ENCODE measurements at places on chromosomes 6 and 20.

GRCh38 chr6:145485288-145485687 is 250.0 kb downstream of the EPM2A start:
- no peak for DNase-seq

DNA sequence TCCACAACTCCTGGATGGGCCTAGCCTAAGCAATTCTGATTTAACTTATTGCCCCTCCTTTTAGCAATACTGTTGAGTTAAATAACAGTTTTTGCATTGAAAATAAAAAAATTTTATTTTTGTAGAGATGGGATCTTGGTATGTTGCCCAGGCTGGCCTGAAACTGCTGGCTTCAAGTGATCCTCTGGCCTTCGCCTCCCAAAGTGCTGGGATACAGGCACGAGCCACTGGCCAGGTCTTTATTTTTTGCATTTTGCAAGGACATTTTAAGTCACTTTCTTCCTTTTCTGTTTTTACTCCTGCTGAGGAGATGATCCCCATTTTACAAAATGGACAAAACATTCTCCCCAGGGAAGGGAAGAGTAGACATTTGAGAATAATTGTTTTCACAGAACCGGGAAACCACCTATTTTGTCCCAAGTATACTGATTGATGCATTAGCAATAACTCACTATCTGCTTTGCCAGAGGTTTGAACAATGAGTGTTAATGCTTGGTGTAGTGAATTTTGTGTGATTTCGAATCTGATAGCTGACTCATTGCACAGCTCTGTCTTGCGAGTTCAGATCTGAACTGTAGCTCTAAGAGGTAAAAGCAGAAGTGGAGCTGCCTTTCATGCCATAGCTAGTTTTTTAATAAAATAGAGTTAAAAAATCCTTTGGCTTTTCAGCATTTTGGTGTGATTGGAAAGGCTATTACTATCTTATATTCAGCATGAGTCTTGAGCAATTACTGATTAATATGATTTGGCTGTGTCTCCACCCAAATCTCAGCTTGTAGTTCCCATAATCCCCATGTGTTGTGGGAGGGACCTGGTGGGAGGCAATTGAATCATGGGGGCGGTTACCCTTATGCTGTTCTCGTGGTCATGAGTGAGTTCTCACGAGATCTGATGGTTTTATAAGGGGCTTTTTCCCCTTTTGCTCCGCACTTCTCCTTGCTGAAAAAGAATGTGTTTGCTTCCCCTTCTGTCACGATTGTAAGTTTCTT is 20.9 kb downstream of the IGF2R start:
- no peak for DNase-seq

GRCh38 chr20:32031007-32031958 is 20.8 kb upstream of the HCK start:
- DNase-seq: peak; percentile 82

DNA sequence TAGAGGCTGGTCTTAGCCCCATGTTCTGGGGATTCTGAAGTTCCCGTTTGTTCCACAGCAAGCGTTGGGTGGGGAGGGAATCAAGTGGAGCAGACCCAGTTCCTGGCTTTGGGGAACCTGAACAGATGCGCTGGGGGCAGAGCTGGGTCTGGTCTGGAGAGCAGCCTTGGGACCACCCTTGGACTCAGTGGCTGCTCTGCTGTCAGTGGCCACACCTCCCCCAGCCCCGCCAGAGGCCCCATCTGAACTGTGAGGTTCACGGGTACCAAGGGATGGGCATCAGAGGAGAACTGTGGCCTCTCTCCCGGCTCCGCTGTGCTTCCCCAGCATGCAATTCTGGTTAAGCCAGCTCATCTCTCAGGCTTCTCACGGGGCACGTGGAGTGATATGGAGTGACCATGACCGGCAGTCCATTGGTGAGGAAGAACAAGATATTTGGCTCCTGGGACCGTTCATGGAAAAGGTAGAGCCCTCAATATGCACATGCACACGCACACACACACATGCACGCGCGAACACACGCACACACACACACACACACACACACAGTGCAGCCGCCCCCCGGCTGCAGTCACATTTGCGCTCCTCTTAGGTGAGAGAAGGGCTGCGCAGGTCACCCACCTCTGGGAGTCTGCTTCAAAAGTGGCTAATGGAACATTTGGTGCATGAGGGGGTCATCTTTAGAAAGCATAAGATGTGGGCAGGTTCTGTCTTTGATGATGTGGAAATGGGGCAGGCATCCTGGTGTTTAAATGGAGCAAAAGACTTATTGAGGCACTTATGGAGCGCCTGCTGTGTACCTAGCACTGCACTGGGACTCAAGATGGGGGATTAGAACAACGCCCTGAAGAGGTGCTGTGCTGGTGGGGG is 6.0 kb downstream of the DLGAP4 start:
- DNase-seq: peak; percentile 53

GRCh38 chr20:824916-825315 is 8.6 kb upstream of the FAM110A start:
- no peak for DNase-seq

DNA sequence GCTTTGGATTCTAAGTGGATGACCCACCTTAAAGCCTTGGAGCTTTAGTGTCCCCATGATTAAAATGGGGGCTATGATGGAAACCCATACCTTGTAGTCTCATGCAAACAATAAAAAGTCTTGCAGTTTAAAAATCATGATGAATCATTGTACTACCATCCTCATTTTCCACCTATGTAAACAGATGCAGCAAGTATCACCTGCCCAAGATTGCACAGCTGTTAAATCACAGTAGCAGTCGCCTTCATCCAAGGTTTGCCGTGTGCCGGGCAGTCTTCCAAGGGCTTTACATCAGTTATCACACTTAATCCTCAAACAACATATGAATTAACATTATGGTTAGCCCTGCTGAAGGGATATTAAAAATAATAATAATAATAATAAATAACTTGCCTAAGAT is 210.3 kb downstream of the FOXA2 start:
- DNase-seq: no peak

GRCh38 chr6:37314487-37315156 is 39.2 kb upstream of the RNF8 start:
- no peak for DNase-seq

DNA sequence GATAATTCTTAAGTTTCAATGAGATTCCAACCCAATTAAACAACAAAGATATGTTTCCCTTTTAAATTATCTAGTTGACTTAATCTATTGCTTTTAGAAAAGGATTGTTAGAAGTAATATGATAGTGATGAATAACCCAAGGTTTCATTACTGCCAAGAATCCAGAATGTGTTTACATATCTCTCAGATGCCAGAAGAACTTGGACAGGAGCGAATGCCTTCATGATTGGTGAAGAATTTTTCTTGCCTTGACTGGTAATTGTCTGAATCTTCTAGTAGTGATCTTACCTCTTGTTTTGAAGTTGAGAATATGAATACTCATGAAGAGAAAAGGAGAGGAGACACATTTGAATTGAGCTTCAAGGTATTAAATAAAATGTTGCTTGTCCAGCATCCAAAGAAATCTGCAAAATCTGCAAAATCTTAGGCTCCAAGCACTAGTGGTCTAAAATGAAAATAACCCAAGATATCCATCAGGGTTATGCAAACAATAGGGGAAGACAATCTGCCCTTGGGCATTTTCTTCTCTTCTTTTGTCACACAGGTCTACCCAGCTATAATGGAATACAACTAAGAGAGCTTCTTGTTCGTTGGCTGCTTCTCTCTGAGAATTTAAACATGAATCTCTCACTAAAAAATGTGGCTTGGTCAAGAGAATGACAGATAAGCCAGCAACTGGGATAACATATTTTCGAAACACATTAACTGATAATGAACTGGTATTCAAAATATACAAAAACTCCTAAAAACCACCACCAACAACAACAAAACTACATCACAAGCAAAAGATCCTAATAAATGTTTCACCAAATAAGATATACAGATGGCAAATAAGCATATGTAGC is 928.9 kb downstream of the EYS start:
- DNase-seq: no peak

GRCh38 chr6:71513036-71513435 is 224.4 kb downstream of the OGFRL1 start:
- no peak for DNase-seq

DNA sequence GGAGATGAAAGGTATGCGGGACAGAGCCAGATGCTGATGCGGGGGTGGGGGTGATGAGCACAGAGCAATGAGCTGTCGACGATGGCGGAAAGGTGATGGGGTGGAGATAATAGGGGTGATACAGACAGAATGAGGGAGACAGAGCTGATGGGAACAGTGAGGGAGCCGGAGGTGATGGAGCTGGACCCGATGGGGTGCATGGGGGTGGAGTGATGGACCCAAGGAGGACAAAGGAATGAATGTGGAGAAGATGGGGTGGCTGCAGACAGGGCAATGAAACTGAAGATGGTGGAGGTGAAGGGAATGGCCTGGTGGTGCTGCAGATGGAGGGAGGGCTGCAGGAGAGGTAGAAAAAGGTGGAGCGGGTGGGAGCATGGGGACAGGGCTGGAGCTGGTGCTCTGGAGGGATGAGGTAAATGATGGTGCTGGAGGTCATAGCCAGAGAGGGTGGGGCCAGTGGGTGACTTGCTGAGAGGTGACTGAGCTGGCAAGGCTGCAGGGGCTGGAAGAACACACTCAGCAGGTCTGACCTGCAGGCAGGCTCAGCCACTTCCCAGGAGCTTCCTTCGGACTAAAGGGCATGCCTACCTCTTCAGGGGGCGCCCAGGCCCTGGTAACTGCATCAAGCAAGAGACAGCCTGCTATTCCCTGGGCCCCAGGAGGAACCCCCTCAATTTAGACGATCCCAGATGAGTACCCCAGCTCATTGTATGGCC is 6.0 kb upstream of the FOXS1 start:
- no peak for DNase-seq

DNA sequence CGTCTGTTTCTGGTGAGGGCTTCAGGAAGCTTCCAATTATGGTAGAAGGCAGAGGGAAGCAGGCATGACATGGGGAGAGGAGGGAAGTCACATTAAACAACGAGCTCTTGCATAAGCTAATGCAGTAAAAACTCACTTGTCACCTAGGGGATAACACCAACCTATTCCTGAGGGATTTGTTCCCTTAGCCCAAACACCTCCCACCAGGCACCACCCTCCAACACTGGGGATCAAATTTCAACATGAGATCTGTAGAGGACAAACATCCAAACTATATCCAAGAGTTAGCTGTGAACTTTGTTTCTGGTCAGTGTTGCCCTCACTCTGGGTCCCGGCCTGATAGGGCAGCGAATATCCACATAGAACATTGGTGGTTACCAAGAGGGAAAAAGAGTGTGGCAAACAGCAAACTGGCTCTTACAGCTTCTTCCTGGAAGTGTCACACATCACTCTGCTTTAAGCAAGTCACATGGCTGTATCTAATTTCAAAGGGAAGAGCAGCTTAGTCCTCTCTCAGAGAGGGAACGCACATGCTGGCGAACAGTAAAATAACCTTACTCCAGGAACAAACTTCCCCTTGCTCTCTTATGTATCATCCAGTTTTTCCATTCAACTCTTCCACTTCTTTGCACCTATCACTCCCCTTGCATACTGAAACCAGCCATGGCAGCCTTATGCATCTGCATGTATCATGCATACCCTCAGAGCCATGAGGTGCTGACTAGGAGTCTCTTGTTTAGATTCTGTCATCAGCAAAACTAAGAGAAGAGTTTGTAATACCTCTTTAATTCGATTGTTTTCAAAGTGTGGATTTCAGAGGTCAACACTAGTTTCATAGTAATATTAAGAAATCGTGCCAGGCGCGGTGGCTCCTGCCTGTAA is 4.8 kb upstream of the MOCS1 start:
- no peak for DNase-seq

- DNase-seq: no peak
Measured at GRCh38 chr6:156689656-156690055, 87.5 kb upstream of the ARID1B start.

DNA sequence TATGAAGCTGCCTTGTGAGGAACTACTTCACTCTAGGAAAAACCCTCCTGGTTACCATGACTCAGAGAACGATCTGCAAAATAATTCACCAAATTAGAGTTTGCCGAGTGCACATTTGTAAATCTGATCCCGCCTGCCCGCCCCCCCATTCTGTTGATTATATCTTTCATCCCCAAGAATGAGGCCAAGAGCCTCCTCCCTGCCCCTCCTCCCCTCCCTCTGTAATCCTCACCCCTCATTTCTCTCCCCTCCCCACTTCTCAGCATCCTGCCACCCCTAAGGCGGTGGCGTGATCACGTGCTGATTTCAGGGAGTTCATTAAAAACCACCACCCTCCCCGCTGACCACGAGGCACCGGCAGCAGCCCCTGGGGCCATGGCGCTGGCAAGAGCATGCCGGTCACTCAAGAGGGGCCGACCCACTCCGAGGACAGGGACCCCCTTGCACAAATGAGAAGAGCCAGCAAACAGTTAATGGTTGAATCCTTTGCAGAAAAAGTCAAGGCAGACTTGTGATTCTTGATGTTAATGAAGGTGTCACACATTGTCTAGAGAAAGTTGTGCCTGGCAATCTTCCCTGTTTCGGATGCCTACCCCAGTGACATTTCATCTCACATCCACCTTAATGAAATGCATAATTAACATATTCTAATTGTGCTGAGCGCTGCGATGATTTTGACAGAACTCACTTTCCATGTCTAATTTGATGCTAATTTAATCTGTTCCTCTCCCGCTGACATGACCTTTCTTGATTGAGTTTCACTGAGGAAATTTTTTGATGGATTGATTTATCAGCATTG is 247.9 kb downstream of the ZNF217 start:
- no peak for DNase-seq

DNA sequence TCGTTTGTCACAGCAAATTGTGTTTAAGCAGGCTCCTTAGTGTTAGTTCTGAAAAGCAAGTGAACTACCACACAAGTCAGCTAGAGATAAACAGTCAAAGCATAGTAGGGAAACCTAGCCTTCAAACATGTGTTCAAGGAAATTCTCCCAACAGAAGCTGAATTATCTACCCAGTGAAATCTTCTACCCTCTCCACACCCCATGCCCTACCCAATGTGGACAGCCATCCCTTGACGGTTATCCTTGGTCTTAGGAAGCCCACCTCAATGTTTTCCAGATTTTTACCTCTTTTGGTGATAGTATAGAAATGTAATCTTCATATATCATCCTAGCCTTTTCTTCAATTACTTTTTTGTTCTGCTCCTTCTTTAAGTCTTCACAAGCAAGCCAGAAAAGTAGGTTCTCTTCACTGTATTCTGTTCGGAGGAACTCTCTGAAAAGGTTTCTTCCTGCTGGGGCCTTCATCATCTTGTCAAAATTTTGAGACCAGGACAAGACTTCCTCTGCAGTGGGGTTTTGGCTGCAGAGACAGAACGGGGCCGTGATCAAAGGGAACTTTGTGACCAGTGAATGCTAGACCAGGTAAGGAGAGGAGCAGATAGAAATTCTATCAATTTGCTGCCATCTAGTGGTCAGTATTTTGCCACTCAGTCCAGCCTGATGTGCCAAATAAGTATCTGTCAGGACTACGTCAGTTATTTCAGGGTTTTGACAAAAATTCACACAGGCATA is 21.6 kb upstream of the MTRF1L start:
- DNase-seq: no peak

GRCh38 chr6:37218061-37218460 is 39.5 kb upstream of the TBC1D22B start:
- DNase-seq: no peak

All from coronary artery (tissue), 2 donors.